ENCODE measurements at places on chromosomes 3 and 15.

DNA sequence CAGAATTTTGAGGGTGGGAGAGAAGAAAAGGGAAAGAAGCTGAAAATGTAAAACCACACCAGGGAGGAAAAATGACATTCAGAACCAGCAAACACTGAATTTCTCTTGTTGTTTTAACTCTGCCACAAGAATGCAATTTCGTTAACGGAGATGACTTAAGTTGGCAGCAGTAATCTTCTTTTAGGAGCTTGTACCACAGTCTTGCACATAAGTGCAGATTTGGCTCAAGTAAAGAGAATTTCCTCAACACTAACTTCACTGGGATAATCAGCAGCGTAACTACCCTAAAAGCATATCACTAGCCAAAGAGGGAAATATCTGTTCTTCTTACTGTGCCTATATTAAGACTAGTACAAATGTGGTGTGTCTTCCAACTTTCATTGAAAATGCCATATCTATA, 15.5 kb downstream of the GREM1 start:
- DNase-seq = no peak

- DNase-seq = no peak
Measured at GRCh38 chr3:134483195-134483900, 2.4 kb downstream of the ANAPC13 start.

GRCh38 chr15:78508272-78508671, 895 bp downstream of the HYKK start:
- no peak for DNase-seq

GRCh38 chr15:40445421-40445922, 4.7 kb downstream of the BAHD1 start:
- DNase-seq = no peak

DNA sequence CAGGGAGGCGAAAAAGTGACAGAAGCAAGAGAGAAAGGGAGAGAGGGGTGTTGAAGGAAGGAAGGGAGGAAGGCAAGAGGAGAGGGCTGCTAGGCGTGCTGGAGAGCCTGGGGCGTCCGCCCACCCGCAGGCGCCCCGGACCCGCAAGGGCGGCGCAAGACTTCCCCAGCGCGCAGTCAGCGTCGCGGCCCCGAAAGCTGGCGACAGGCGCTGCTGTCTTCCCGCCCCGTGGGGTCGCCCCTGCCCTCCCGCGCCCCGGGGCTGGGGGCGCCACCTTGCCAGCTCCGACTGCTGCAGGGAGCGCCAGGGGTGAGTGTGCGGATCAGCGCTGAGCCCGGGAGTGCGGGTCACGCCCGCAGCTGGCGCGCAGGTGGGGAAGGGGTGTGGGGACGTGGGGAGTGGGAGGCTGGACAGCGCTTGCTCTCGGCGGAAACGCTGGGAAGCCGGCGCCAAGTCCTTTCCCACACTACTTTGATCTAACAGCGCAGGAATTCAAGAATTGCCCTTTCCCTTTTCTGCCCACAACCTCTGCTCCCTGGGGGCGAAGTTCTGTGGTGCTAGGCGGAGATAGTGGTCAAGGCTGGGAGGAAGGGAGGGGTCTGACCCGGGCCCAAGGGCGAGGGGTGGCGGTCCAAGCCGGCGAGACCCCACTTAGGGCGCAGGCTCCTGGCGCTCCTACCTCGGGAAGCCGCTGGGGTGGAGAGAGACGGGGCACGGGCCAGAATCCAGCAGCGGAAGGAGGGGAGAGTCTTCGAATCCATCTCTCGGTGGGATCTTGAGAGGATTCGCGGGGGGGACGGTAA, 266.1 kb downstream of the CGGBP1 start:
- DNase-seq = no peak

GRCh38 chr3:196202516-196202970, 8.7 kb downstream of the ZDHHC19 start:
- no peak for DNase-seq

- no peak for DNase-seq
Measured at GRCh38 chr3:46901591-46902187, 24.2 kb downstream of the PTH1R start.

DNA sequence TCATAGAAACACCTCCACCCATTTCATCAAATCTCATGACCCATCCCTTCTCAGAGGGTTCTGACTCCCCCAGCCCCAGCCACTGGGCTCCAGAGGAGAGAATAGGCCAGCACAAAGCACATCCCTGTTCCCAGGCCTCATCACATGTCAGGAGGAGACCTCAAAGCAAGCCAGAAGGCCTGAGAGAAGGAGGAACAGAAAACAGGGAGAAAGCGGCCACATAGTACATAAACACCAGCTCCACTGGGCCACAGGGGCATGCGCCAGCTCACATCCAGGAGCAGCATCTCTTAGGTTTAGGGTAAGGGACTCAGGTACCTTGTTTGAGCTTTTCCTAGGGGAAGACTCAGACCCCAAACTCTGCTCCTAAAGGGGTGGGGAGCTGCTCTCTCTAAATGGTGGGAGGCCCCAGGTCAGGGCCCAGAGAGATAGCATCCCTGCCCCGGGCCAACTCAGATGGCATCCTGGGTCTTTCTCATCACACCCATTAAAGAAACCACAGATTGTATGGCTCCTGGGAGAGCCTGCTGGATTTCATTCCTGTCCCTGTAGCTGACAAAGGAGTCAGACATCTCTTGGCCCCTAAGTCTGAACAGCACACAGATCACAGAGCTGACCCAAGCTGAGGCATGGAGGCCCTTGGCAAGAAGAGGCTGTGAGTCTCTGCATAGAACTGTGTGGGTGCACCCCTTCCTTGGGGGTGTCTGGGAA, 2.5 kb downstream of the SHF start:
- no peak for DNase-seq

GRCh38 chr3:99625237-99625622, 13.2 kb upstream of the COL8A1 start:
- DNase-seq = no peak

GRCh38 chr3:175732017-175732416, 872.9 kb downstream of the NAALADL2 start:
- no peak for DNase-seq

DNA sequence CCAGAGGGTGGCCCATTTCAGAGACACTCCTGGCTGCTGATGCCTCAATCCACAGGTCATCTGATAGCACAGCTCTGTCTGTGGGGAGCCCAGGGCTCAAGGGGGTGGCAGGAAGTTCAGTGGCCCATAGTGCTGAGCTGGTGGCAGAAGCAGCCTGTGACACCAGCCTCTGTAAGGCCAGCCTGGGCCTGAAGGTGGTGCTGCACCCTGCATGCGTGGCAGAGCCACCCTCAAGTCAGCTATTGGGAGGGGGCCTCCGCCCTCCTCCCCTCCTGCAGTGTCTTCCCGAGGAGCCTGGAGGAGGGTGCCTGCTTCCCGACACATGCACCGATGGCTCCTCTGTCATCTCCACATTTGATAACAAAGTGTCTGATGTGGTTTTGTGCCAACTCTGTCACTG, 3.0 kb downstream of the PLA1A start:
- peak; percentile 12 for DNase-seq

- no peak for DNase-seq
Measured at GRCh38 chr3:44019736-44020135, 221.9 kb upstream of the TOPAZ1 start.

GRCh38 chr15:63015618-63016017, 26.9 kb upstream of the TPM1 start:
- no peak for DNase-seq

DNA sequence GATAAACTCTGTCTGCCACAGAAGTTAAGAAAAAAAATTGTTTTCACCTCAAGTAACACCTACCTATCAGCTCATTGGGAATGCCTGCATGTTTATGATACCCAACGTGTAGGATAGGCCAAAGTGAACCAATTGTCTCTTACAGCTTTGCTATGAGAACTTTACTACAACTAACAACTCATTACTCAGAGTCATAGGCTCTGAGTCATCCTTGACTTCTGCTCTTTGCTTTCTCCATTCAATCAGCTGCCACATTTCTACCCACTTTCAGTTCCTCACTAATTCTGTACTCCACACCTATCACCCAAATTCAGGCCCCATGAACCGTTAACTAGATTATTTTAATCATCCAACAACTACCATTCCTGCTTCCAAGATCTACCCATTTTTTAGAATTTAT, 843.9 kb downstream of the TUSC7 start:
- no peak for DNase-seq

- DNase-seq = no peak
Measured at GRCh38 chr3:194736896-194737600, 51.4 kb downstream of the FAM43A start.

DNA sequence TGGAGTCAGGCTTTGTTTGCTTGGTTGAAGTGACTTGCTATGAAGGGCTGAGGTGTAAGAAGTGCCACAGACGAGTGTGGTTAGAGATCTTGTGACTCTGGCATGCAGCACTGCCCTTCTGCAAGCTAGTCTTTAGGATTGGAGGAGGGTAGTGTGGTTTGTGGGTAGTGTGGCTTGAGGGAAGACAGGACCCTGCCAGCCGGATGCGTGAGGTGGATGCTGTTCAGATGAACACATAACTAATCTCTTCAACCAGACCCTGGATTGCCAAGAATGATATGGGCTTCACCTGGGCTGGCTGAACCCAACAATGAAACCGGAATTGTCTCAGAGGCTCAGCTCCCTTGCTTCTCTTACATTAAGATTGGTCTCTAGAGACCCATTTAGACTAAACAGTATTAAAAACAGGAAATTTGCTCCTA, 32.7 kb downstream of the STARD9 start:
- peak; percentile 95 for DNase-seq

GRCh38 chr15:66783314-66783713, 81.3 kb downstream of the SMAD6 start:
- DNase-seq = no peak

- DNase-seq = no peak
Measured at GRCh38 chr3:7428206-7428718, 567.3 kb downstream of the GRM7 start.

- DNase-seq = peak; percentile 28
Measured at GRCh38 chr3:103440539-103441203, 1005.9 kb downstream of the ZPLD1 start.

DNA sequence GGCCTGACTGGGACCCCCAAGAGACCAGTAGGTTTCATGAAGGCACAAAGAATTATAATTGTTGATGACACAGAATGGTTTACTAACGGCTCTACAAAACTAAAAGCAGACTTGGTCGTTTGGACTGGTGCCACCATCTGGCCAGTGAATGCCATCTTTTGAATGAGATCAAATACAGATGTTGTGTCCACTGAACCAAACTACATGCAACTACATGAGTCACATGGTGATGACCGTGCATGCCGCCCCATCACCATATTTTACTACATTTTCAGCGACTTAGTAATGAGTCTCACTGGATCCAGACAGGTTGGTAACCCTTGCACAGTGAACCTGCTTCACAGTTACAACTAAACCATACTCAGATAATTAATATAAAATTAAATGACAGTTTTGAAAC, 803.3 kb downstream of the DIPK2A start:
- DNase-seq = no peak

- DNase-seq = no peak
Measured at GRCh38 chr3:50213373-50213772, 8.3 kb downstream of the SLC38A3 start.

- no peak for DNase-seq
Measured at GRCh38 chr3:20787005-20787404, 601.0 kb upstream of the SGO1 start.

DNA sequence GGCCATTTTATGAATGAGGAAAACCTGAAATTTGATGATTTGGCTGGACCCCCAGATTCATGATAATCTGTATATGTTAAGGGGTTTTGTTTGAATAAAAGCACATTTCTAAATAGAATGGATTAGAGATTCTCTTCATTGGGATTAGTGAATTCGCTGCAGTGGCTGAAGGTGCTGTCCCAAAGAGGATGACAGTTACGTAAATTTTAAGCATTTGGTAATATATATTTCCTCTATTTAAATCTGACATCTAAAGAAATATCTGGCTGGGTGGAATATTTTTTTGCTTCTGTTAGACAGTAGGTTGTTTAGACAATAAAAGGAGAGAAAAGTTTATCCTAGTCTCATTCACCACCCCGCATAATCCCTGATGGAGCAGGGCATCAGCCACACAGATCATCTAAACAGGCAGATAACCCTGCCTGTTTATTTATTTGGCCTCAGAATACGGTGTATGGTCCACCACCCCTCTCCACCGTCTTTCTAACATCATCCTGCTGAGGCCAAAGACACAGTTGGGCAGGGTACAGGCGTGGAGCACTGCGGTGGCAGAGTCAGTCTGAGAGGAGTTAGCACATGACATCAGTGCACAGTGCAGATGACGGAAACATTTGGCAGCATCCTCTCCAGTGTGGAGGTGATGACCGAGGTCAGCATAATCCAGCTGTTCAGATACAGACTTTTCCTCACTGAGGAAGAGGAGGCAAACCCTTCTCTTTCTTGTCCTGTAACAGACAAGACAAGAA, 20.4 kb upstream of the NFKBIZ start:
- DNase-seq = no peak

DNA sequence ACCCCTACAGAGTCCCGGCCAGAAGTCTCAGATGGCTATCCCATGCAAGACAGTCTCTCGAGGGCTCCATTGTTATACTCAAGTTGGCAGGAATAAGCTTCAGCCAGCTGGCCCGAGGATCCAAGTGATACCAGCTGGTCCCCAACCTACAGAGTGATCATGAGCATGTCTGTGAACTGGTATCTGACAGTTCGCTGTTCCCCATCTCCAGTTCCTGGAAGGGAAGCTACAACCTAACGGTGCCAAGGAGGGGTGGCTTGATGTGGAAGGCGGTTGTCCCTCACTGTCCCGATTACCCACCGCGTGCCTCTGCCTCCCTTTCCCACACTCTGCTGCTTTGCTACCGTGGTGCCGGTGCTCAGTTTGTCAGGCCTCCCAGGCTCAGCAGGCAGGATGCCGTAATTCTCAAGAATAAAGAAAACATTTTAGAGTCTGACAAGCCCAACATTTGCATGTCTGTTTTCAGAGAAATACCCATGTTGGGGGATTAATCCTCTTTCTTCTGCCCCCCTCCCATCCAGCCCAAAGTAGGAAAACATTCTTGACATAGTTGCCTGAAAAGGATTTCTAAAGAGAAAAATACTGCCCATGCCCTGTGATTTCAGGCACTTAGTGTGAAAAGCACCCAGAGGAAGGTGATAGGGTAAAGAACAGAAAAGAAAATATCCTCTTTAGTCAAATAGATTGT, 49.4 kb upstream of the HES1 start:
- DNase-seq = no peak

DNA sequence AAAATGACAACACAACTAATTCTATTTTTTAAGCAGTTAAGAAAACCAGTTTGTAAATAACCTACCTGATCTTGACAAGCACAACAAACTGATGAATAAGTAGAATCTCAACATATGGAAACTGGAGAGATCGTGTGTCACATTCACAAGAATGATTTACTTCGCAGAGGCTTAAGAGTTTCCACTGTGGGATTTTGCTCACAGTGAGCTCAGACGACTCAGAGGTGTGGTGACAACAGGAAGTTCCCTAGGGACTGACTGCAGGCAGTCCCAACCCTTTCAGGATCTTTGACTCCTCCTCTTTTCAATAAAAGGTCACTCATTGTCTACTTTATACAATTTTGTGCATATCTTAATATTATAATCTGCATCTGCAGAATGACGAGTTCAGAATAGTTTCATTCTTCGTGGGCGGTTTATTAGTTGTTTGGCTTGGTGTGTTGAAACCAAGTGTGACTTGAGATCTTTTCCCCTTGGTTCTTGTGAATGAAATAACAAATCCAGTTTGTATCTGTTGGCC, at the start of gene LIPH:
Gene LIPH, minus strand, starts transcription at position 231 of the 520 bp plus-strand sequence. Its CDS starts 117 bp downstream, at position 114.
- no peak for DNase-seq

GRCh38 chr3:28286595-28286994, 45.2 kb downstream of the CMC1 start:
- DNase-seq = peak; percentile 43

GRCh38 chr15:29822684-29823459, 604 bp upstream of the TJP1 start:
- DNase-seq = no peak

GRCh38 chr3:147493666-147494065, 84.5 kb downstream of the ZIC1 start:
- DNase-seq = no peak

GRCh38 chr15:31262901-31263671, 63.5 kb upstream of the KLF13 start:
- no peak for DNase-seq

All from Jurkat, Clone E6-1 (cell line).